ENCODE measurements at places on chromosomes 4 and X.

GRCh38 chr4:41043465-41043864, 170.9 kb downstream of the APBB2 start:
- DNase-seq, result no peak

DNA sequence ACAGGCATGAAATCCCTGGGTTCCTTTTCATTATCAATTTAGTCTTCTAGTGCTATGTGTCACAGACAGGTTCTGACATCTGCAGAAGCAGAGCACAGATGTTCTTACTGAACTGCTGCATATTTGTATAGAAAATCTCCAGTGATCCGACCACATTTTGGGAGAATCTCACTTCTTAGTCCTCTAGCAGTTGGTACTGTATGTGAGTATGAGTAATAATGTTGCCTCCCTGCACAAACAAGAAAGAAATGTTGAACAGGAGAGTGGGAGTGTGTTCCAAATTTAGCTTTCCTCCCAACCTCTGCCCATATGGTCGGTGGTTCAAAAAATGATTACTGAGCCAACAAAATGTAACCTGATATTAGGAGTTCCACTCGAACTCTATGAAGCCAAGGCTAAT, 165.3 kb upstream of the GPC4 start:
- DNase-seq, result no peak

GRCh38 chrX:27918799-27919198, 62.5 kb downstream of the DCAF8L1 start:
- DNase-seq, result no peak

GRCh38 chrX:40947276-40947675, 138.0 kb upstream of the USP9X start:
- no peak for DNase-seq

DNA sequence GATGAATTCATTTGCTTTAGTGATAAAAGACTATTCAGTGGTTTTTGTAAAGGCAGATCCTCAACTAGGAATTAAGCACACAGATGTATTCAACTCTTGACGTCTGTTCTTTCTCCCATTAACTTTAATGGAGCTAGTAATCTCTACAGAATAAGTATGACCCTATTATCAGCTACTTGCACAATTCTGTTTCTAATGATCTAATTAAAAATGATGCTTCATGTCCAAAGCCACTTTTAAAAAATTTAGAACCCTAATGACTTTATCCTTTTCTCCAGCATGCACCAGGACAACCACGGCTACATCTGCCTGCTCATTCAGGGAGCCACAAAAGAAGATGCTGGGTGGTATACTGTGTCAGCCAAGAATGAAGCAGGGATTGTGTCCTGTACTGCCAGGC, 85.4 kb downstream of the CBR4 start:
- DNase-seq, result no peak

GRCh38 chr4:62899646-62900364, 1509.4 kb downstream of the TECRL start:
- DNase-seq, result no peak

- no peak for DNase-seq
Observed at GRCh38 chr4:120266602-120267001, 200.0 kb upstream of the MAD2L1 start.

DNA sequence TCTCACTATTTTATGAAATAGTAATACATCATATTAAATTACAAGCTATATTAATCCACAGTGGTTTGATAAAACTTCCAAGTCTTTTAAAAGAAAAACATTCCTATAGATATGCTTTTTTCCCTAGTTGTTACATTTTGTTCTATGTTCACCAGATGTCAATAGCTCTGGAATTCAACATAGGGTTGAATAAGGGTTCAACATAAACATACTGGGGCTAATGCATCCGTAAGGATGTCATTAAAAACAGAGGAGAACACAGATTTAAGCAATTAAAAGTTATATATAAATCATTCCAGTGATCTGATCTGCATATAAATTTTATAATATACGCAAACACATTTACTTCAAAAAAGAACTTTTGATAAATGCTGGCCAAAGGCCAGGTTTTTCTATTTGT, 32.5 kb downstream of the SULT1B1 start:
- no peak for DNase-seq

Data from NCI-H1092 (cell line).